ENCODE measurements at places on chromosomes 5 and 9.

DNA sequence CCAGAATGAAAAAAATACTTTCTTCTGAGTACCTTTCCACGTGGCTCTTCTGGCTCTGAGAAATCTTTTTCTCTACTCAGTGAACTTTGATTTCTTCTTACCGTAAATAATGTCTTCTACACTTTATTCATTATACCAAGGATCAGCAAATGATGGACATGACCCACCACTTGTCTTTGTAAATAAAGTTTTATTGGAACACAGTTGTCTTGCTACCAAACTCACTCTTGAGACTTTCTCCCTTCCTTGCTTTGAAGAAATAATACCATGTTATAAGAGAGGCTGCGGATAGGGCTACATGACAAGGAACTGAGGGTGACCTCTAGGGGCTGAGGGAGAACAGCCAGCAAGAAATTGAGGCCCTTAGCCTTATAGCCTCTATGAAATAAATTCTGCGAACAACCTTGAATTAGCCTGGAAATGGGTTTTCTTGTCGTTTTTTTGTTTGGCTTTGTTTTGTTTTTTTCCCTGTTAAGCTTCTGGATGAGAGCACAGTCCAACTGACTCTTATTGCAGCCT, 212.5 kb downstream of the COMMD10 start:
- no peak for DNase-seq

GRCh38 chr5:80569961-80570786, at the start of gene ANKRD34B:
Gene ANKRD34B (minus strand): TSS chr5:80570280. CDS start chr5:80560019, 10,261 bp downstream.
- peak; percentile 82 for DNase-seq

- DNase-seq: no peak
These were observed 49.0 kb upstream of the POU5F2 start for GRCh38 chr5:93790401-93790800.

GRCh38 chr5:82356808-82357671, 78.9 kb upstream of the RPS23 start:
- no peak for DNase-seq

DNA sequence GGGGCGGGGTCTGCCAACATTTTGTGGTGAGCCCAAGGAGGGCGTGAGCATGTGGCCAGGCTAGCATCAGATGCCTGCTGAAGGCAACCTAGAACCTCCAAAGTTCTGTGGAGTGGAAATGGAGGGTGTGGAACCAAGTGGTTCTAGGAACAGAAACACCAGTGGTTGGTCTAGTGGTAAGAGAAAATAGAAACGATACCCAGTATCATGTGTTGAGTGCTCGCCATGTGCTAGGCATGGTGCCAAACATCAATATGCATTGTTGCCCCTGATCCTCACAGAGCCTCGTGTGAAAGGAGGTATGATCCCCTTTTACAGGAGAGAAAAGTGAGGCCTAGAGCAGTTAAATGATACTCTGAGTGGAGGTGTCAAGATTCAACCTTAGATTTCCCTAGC, 31.5 kb upstream of the MVB12B start:
- no peak for DNase-seq

DNA sequence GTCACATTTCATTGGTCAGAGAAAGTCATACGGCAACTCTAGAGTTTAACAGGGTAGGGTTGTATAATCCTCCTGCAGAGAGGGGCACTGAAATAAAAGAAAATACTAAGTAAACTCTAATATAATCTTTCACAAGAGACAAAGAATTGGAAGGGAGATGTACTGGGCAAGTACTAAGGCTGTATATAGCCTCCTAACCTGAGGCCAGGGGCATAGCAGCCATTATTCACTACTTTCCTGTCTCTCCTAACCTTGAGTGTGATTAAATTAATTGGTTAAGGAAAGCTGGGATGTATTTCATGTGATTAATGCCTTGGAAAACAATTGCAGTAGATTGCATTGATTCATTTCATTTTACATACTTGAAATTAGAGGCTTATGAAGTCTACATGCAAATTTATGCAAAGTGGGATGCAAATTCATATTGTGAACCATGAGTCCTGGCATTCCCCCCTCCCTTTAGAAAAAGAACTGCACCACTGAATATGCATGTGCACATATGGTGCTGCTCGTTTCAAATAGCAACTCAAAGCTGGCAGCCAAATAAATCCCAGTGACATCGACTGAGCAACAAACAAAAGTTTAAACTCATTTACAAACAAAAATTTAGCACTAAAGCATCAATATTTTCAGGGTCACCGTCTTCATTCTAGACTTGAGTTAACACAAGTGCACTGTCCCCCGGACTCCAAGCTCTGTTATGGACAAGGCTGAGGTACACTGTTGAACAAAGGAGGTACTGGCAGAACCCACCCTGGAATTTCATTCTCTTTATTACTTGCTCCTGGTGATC, 70.0 kb downstream of the DMAC1 start:
- no peak for DNase-seq
